B cell (primary cell): ENCODE measurements at places on chromosomes 4 and X. TPM values are rescaled to one million over a fixed set of nuclear protein-coding genes. Genes with fewer than 3 reads are reported as not detected.
A peak's percentile ranks its signal among the peaks of the same experiment; 100 is the strongest.

The YIPF7 gene
- not detected in 2 replicates for polyA plus RNA-seq

DNA sequence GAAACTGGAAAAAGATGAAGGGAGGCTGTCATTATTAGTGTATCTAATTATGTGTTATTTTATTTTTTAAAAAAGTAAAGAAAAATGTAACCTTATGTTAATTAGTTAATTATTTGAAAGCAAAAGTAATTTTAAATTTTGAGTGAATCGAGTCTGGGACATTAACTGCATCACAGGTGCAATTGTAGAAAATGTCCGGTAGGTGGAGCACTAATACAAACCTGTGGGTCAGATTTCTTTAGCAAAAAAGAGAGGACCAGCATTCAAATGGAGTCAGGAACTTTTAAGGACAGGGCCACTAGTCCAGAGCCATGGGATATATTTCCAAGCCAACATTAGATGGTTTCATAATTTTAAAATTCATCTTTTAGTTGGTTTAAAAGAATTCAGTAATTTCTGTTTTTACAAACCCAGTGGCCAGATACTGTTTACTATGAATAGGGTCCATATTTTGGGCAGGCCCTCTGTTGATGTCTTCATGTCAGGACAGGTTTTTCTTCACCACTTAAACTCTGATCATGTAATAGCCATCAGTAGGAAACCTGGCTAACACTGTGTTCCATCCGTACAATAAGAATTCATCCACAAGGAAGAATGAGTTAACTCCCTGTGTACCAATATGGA lies 27.2 kb downstream of the BST1 start:
- DNase-seq = peak; percentile 62

The SLC49A3 gene
- polyA plus RNA-seq = 1.3 and 2.0 TPM in 2 replicates

The RBM3 gene
- polyA plus RNA-seq = 291 and 682 TPM in 2 replicates

The GPR119 gene
- not detected in 2 replicates for polyA plus RNA-seq

DNA sequence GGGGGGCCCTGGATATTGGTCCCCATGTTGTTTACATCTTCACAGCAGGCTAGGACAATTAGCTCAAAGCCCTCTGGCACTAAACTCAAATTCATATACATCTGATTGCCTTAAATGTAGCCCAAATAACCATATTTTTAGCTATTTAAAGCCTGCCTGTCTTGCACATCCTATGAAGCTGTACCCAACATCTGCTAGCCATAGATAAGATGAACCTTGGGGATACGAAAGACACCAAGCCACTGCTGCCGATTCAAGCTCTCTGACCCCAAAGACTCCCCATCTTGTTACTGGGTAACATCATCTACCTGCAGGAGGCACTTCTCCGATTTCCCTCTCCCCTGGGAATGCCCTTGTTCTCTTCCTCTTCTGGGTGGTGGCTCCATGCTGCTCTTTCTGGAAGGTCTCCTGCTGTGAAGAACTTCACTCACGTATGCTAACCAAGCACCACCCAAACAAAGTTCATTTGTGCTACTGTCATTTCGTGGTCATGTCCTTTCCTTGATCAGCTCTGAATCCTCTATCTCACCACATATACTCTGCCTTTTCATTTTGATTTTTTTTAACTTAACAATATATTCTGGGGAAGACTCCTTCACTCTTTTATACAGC lies 107.7 kb upstream of the ATXN3L start:
- DNase-seq = no peak

The FMR1 gene
- 19.1 and 48.1 TPM in 2 replicates for polyA plus RNA-seq

DNA sequence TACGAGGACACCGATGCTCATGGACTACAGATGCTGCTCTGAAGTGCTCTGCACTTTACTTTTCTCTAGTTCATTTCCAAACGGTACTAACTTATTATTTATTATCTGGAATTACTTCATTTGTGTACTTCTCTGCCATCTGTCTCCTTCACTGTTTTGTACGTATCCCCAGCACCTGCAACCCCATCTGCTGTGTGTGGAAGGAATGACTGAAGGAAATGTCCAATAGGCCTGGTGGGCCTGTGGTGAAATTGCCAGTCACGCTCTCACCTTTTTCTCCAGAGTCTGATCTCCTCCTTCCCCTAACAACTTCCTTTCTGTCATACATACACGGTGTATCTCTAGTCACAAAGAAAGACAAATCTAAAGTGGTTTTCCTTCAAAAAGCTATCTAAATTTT lies 12.9 kb downstream of the TMEM154 start:
- no peak for DNase-seq

DNA sequence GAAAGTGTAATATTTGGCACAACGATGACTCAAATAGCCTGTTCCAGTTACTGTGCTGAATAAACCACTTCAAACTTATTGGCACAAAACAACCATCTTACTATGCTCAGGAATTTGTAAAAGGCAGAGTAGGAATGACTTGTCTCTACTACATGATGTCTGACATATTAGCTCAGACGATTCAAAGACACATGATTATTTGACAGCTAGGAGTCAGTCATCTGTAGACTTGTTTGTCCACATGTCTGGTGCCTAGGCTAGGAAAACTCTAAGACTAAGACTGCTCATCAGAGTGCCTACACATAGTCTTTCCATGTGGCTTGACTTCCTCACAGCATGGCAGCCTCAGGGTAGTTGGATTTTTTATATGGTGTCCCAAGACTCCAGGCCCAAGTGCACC lies 154.5 kb downstream of the FANCB start:
- DNase-seq = no peak

The H2AZ1 gene
- 105 and 164 TPM in 2 replicates for polyA plus RNA-seq

- no peak for DNase-seq
Observed at GRCh38 chr4:10087152-10087791, 29.3 kb downstream of the WDR1 start.

The MAEA gene
- polyA plus RNA-seq = 107 and 114 TPM in 2 replicates

GRCh38 chr4:142473960-142474338 lies 372.2 kb downstream of the INPP4B start:
- DNase-seq = no peak

- no peak for DNase-seq
Observed at GRCh38 chr4:77699731-77700210, 94.2 kb downstream of the CXCL13 start.

The CDS1 gene
- 0.03 and 0.04 TPM in 2 replicates for polyA plus RNA-seq

DNA sequence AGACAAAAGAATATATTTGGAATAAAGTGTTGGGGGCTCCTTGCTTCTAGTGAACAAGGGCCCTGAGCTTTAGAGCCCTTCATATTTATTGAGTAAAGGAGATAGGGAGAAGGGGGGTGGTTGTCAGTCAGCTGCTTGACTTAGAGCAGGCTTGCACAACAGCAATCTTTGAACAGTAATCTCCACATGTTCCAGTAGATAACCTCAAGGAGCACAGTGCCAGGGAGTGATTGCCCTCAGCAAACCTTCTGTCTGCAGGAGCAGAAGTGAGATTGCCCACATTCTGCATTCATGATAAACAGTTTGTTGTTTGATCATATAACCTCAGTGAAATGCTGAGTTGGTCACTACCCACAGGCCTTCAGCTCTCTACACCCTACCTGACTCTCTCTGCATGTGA lies 205.8 kb upstream of the CXCL13 start:
- DNase-seq = no peak

The SUV39H1 gene
- polyA plus RNA-seq = 5.2 and 6.7 TPM in 2 replicates

GRCh38 chr4:6854098-6854744 lies 55.4 kb upstream of the TBC1D14 start:
- DNase-seq = peak; percentile 19

- no peak for DNase-seq
Observed at GRCh38 chr4:178976861-178977260, 1534.6 kb upstream of the AGA start.

- DNase-seq = peak; percentile 71
Observed at GRCh38 chr4:56656346-56656643, 24.8 kb downstream of the HOPX start.

The TMEM271 gene
- not detected in 2 replicates for polyA plus RNA-seq

- no peak for DNase-seq
Observed at GRCh38 chr4:42078184-42078801, 74.2 kb downstream of the BEND4 start.

DNA sequence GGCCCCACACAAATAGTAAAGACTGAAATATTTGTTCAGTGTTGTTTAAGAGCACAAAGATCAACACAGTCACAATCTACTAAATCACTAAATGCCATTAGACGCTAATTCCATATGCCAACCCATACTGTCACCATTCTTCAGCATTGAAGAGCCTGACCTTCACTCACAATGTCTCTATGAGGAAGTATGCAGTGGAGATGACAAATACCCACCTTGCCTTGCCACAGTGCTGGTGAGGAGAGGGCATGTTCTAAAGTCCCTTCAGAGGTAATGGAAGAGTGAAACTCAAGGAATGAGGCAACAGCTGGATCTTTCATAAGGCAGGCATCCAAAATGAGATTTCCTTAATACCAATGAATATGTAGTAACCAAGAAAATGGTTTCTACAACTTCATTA lies 50.4 kb downstream of the FRMD7 start:
- no peak for DNase-seq
